COR-L47 (cell line): ENCODE measurements at places on chromosomes 6 and 20.

DNA sequence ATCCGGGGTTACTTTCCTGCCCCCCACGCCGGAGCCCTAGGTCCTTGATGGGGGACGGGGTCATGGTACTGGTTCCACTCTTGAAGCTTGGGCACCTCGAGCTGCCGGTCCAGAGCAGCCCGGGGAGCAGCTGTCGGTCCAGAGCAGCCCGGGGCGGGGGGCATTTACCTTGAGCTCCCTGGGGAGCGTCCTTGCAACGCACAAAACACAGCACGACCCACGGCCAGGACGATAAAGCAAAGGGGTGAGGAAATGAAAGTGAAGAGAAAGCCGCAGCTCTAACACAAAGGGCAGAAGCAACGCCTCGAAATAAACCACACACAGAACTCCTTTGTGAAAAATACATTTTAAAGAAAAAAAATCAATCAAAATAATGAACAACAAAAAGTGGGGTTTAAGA lies 39.1 kb downstream of the KCNQ2 start:
- DNase-seq = no peak

DNA sequence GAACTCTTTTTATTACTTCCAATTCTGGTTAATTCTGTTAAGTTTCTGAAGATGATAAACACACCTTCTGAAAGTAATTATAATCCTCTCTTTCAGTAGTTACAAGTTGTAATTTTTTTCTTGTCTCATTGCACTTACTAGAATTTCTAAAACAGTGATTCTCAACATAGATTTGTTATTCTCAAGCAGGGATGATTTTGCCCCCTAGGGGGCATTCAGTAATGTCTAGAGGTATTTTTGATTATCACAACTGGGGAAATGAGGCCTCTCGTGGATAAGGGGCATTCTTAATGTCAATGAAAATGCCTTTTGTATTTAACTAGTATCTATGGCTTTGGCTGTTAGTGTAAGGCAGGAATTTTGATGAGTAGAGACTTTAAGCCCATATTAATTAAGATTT lies 39.4 kb upstream of the MAFB start:
- no peak for DNase-seq

- DNase-seq = no peak
Observed at GRCh38 chr6:57324538-57324937, 7.1 kb downstream of the PRIM2 start.

DNA sequence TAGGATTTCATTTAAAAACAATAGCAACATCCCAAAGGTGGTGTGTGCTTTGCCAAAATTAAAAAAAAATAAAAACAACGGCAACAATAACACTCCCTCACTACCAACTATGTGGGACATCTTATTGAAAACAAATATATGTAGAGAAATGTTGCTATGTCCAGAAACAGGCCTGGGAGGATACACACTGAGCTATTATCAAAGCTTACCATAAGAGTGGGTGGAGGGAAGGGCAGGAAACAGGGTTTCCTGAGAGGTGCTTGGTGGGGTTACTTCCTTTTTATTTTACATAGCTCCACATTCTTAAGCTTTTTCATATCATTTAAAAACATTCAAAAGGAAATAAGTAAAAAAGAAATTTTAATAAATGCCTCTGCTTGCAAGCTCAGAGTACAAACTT lies 150.0 kb upstream of the RIPOR2 start:
- no peak for DNase-seq

- DNase-seq = no peak
Observed at GRCh38 chr20:61753987-61754956, 311.4 kb downstream of the TAF4 start.

GRCh38 chr20:25503936-25504335 lies 81.4 kb downstream of the NINL start:
- DNase-seq = no peak

GRCh38 chr20:60669211-60669610 lies 582.9 kb upstream of the CDH4 start:
- DNase-seq = no peak
